ENCODE measurements at places on chromosomes 11 and 22.
A peak's percentile ranks its signal among the peaks of the same experiment; 100 is the strongest.

- DNase-seq = no peak
These were observed at the start of gene SYT13 for GRCh38 chr11:45285930-45286632. TSS of gene SYT13 (minus strand) at chr11:45286341. CDS start at chr11:45286207, 134 bp downstream.

GRCh38 chr22:46076651-46077339 is 73.5 kb upstream of the PPARA start:
- peak; percentile 59 for DNase-seq

- no peak for DNase-seq
These were observed 63.3 kb upstream of the SUSD2 start for GRCh38 chr22:24117942-24118341.

- peak; percentile 12 for DNase-seq
These were observed 7.9 kb downstream of the SNAP29 start for GRCh38 chr22:20866736-20867135.

DNA sequence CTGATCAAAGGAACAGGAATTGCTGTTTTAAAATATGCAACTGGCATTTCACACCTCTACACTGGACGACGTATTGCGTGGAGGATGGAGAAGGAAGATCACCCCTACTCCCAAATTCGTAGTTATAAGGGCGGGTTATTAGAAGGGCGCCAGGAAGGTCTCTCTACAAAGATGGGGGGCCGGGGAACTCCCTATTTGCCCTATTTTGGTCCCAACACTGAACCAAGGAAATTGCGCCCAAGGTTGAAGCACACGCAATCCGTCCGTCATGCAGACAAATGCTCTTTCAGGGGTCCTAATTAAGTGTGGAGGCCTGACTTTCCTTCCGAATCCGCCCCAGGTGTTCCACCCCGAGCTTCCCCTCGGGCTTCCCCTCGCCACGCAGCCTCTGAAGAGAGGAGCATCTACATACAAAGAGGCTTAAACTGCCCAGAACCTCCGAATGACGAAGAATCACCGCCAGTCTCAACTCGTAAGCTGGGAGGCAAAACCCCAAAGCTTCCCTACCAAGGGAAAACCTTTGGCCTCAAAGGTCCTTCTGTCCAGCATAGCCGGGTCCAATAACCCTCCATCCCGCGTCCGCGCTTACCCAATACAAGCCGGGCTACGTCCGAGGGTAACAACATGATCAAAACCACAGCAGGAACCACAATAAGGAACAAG is 396 bp downstream of the NPAT start:
- DNase-seq = no peak
